ENCODE measurements at places on chromosomes 2 and 18.

- no peak for DNase-seq
These were observed 272.5 kb upstream of the KCNJ3 start for GRCh38 chr2:154425994-154426393.

- DNase-seq: no peak
These were observed 40.7 kb downstream of the POMC start for GRCh38 chr2:25127646-25128045.

DNA sequence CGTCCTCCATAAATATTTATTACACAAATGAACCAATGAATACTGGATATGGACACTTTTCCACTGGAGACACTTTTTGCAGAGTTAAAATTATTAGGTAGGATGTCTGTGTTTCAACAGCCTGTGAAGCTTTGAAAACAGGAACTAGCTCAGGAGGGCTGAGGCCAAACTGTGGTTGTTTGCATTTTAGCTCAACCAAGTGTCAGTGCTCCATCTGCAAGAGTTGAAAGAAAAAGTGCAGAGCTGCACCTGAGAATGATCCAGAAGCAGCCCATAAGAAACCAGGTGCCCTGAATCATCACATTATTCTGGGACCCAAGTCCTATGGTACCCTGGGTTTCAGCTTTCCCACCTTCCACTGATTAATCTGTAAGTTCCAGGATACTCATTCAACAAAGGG lies 180.4 kb downstream of the TRIB2 start:
- DNase-seq: no peak

- DNase-seq: no peak
These were observed 394.4 kb downstream of the FIGN start for GRCh38 chr2:163341426-163341825.

DNA sequence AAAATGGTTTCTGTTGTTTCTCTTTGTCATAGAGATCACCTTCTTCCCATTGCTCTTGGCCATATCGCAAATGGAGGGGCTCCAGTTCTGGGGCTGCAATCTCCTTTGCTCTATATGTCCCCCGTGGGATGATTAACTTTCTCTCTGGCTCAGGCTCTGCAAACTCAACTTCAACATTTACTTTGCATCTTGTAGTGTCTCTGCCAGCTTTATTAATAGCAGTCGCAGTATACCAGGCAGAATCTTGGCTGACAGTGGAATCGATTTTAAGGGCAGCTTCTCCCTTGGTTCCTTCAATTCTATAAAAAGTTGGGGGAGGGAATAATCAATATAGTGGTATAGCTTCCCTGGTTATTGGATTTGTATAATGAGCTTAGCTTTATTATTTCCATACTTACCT lies 30.5 kb downstream of the TTN start:
- no peak for DNase-seq

DNA sequence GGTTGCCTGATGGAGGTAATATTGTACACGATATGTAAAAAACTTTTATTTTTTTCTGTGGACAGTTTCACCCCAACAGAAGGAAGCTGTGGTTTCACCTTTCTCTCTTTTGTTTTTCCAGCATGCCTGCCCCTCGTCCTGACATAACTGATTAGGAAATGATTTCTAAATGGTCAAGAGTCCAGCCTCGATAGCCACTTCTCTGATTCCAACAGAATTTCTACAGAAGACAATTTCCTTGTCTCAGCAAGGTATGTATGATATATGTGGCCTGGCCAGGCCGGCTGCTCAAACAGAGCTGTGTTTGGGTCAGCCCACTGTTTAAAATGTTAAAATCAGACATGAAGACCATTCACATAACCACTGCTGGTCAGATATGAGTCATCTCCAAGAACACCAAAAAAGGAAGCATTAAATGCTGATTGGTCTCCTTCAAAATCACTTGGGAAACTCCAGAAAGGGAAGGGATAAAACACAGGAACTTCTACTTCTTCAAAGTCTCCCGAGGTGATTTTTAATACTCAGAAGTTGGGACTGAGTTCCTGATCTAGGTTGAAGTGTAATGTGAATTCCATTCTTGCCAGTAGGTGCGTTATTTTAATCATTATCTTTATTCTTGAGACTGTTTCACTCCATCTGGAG lies 22.3 kb downstream of the ATP8B1 start:
- no peak for DNase-seq

Data from stimulated activated CD8-positive, alpha-beta memory T cell treated with anti-CD3 and anti-CD28 coated beads, Interleukin-15, amount 100 ng/mL, for 48 hours (primary cell).